ENCODE measurements at places on chromosomes 6 and 20.

DNA sequence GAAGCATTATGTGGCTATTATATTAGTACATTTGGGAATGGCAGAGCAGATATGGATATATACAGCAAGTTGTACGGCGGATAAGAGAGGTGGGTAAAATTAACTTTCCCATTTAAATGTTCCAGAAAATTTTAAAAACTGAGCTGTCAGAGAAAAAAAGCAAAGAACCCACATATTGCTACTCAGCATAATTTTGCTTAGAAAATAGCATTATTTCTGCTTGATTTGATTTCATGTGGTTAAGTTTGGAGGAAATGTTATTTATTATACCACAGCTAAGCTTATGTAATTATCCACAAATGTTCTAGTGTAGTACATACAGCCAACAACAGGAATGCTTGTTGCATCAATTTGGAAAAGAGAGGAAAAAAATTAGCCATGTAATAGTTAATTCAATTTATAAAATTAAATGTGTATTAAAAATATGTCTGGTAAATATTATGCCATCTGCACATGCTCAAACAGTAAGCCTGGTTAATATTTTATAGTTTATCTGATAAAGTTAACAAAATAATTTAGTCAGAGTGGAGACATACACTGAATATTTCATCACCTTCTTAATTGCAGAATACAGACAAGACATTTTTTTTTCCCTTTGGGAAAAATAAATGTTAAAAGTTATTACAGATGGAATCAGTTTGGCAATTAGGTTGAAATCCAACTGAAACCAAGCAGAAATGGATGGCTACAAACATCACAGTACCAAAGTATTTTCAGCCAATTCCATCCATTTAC is 172.1 kb upstream of the ID4 start:
- DNase-seq = no peak

- no peak for DNase-seq
Observed at GRCh38 chr6:151288712-151289398, 49.1 kb downstream of the AKAP12 start.

GRCh38 chr6:142400495-142400894 is 98.7 kb downstream of the ADGRG6 start:
- no peak for DNase-seq

DNA sequence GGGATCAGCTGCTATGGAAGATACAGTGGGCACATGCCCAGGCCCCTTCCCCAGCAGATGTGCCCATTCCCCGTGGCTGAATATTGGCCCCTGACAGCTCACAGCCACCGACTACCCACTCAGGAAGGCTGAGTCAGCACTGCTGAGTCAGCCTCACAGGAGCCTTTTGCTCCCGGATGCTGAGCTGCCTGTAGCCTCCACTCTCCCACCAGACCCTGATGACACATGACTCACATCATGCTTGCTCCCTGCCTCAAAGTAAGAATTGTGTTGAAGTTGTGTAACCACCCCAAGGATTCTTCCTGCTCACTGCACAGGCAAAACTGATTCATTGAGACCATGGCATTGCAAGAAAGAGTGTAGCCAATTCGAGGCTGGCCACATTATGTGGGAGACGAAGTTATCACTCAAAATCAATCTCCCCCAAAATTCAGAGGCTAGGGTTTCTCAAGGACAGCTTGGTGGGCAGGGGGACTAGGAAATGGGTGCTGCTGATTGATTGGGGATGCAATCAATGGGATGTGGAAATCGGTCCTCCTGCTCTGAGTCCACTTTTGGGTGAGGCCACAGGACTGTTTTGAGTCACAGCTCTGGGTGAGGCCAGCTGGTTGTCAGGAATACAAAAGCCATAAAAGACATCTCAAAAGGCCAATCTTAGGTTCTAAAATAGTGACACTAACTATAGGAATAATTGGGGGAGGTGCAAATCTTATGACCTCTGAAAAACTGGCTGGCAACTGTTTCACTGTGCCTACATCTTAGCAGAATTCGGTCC is 556.6 kb upstream of the CDH4 start:
- no peak for DNase-seq

- DNase-seq = no peak
Observed at GRCh38 chr6:166076625-166077024, 91.0 kb downstream of the TBXT start.

- DNase-seq = no peak
Observed at GRCh38 chr6:140636271-140636907, 1261.9 kb upstream of the CITED2 start.

DNA sequence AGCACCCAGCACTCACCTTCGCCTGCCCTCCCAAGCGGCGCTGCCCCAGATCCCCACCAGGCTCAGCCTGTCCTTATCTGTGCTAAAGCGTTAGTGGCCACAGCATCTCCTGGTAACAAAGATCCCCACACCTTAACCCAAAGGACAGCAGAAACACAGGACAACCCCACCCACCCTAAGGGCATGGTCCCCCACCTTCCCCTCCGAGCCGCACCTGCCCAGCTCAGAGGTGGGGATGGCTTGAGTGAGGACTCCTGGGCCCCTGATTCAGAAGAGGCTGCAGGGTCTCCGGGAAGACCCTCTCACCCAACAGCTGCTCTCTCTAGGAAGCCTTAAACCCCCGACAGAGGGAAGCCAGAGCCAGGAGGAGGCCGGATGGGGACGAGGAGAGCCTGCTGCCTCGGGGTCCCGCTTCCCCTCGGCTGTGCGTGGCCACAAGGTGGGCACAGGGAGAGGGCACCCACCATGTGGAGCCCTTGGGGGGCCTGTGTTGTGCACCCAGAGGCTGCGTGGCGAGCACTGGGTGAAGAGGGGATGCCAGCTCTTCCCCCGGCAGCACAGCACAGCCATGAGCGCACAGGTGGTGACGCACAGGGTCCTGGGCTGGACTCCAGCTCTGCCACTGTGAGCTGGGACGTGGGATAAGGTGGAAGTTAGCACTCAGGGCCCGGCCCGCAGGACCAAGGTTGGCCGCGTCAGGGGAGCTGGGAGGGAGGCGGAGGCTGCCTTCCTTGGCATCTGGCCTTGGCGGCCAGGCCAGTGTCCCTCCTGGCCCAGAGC is 31.9 kb upstream of the MRGBP start:
- no peak for DNase-seq

All from myocyte (in vitro differentiated cells).